ENCODE measurements at places on chromosomes 2 and 18.
A peak's percentile ranks its signal among the peaks of the same experiment; 100 is the strongest.

DNA sequence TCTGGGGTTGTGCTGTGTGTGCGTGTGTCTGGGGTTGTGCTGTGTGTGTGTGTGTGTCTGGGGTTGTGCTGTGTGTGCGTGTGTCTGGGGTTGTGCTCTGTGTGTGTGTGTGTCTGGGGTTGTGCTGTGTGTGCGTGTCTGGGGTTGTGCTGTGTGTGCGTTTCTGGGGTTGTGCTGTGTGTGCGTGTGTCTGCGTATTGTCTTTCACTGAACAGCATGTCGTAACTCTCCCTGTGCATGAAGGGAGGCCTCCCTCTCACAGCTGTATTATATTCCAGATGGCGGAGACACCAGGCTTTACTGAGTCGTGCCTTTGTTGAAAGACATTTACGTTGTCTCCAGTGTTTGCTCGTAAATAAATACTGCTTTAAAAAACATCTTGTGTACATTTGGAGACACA, 5.9 kb downstream of the ACKR3 start:
- no peak for DNase-seq

DNA sequence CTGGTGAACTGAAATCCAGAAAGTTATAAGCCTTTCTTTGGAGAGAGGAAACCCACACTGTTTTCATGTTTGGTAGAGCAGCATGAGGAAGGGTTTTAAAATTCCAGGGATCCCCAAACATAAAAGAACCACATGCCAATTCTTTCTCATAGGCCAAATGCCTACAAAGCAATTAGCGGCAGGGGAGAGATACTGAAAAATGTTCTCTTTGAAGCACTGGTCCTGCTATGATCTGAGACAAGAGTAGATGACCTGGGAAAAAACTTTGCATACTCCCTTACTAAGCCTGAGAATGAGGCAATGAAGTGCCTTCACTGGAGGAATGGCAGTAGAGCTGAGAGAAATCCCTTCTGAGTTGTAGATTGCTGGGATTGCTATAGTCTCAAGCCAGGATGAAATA, 1261.7 kb downstream of the DSC3 start:
- no peak for DNase-seq

DNA sequence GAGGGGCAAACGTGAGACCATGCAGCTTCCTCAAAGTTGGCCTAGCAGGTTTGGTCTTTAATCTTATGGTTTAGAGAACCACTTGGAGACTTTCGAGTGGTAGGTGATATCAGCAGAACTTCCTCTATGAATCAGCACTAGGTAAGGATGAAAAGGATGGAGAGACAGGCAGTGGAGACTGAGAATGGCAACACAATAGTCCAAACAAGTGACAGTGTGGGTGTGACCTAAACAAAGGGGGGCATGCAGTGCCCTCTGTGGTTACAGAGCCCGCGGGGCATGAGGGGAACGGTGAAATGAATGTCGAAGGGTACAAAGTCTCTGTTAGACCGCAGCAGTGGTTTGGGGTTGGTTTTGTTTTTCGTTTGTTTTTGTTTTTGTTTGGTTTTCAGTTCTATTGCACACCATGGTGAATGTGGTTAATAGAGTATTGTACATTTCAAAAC, 143.9 kb downstream of the L3MBTL4 start:
- DNase-seq = no peak

- DNase-seq = no peak
Observed at GRCh38 chr2:17747684-17748452, 5.7 kb downstream of the SMC6 start.

- no peak for DNase-seq
Observed at GRCh38 chr2:36677996-36678605, 18.4 kb upstream of the VIT start.

GRCh38 chr18:74501386-74501785, 5.2 kb downstream of the CNDP2 start:
- DNase-seq = no peak

- no peak for DNase-seq
Observed at GRCh38 chr2:45709137-45709536, 57.7 kb downstream of the PRKCE start.

DNA sequence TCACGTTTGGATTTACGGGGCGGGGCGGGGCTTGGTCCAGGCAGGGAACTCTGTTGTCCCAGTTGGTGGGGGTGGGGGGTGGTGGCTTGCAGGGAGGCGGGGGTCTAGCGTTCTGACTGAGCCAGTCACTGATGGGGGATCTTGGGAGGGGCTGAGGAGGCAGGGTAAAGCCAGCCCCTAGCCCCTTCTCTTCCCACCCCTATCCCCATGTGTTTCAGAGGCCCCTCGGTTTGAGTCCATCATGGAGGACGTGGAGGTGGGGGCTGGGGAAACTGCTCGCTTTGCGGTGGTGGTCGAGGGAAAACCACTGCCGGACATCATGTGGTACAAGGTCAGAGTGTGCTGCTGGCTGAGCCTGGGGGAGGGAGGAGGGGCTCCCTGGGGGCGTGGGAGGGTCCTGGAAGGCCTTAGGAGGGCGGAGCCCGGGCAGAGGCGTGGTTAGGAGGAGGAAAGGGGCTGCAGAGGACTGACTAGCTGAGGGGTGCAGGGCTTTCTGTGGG, 22.0 kb upstream of the GMPPA start:
- peak; percentile 68 for DNase-seq

GRCh38 chr2:241217320-241218031, 29.0 kb downstream of the ANO7 start:
- peak; percentile 74 for DNase-seq

- DNase-seq = no peak
Observed at GRCh38 chr2:83224591-83225200, 1234.4 kb downstream of the SUCLG1 start.

DNA sequence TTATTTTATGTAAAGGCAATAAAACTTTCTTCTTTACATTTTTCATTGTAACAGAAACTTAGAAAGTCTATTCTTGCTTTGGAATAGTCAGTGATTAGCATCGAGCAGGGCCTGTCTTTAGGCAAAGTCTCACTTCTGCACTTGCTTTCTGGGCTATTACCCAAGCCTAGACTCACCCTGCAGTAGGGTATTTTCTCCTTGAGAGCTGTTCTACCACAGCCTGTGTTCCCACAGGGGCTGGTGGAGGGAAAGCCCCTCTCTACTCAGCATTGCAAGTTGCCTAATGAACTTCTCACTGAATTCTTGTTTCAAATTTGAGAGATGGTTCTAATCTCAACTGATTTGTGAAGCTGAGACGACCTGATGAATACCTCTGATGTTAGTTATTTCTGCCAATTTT, 111.7 kb upstream of the KLHL14 start:
- no peak for DNase-seq

DNA sequence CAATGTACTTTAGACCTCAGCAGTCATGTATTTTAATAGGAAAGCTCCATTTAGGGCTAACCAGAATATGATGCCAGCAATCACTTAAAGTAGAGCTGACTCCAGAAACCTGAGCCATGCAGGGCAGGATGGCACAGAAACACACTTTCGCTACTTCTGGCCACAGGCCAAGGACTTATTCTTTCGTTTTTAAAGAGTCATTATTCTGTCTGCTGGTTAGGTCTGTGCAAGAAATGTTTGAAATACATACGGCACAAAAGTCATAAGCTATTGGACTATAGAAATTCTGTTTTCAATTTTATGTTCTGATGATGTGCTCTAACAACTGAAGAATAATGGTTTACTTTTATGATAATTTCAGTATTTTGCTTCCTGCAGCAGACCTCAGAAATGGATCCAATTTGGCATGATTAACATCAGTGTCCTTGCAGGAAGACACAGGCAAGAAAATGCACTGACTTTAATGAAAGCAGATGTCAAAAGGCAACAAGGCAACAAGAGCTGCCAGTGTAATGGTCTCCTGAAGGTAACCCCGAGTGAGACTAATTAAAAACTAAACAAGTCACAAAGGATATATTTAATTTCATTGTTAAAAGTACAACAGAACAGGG, 114.4 kb upstream of the CHRNA1 start:
- peak; percentile 19 for DNase-seq

DNA sequence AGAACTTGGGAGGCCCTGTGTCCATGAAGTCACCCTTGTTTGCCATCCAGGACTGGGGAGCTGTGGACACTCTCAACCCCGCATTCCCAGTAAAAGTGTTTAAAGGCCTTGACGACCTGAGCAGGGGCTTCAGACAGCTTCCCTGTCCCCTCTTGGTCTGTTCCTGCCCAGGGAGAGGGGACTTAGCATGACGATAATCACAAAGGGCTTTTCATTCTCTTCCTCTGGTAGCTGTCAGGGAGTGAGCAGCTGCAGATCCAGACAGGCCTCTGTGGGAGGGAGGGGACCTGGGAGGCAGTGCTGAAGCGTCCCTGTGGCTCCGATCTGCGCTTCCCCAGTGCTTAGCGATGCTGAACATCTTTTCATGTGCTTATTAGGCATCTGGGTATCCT, 77.8 kb upstream of the HS6ST1 start:
- DNase-seq = no peak

DNA sequence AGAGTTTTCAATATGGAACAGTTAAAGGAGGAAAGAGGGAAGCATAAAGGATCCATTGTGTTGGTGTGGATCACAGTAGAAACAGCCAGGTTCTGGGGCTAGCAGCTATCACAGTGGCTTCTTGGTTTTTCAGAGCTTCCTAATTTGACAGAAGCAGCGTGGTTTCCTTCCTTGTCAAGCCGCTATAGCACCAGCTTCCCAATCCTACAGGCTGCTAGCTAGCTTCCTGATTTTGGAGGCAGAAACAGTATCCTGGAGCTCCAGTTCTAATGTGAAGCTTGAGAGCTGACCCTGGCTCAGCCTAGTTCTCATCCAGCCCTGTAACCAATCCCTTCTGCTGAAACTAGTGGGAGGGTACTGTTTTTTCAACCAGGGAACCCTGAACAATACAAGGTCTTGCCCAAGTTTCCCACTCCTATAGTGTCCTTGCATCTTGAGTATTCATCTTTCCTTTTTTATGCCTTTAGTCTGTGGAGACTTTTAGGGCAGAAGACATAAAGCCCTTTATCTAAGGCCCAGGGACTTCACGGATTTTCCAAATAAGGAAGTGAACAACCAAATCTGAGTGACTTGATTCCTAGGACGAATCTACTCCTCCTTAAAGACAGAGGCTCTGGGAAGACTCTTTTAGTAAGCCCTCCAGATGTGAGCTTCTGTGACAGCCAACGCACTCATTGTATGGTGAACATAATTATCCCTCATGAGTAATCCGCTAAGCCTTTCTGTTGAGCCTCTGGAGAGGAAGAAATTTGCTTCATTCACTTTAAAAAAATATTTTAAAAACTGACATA, 33.8 kb downstream of the CCDC93 start:
- DNase-seq = no peak

DNA sequence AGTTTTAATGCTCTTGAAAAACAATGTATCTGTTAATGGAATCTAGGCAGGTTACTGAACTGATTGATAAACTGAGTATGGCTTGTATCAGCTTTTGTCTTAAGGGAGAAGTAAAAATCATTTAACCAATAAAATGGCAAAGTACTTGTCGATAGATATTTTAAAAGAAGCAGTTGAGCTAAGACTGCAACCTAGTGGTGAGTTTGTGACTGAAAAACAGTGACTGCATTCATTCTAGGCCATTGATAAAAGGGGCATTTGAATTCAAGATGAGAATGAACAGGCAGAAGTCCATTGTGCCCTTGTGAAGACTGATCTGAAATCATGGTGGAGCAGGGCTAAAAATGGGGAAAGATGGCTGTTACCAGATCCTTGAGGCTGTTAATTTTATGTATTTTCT, 59.4 kb upstream of the MSTN start:
- DNase-seq = no peak
